ENCODE measurements at places on chromosomes 11 and 22.
A peak's percentile ranks its signal among the peaks of the same experiment; 100 is the strongest.

GRCh38 chr22:33361581-33361980, 303.4 kb upstream of the SYN3 start:
- DNase-seq = no peak

- DNase-seq = no peak
These were observed 34.5 kb upstream of the TH start for GRCh38 chr11:2205981-2206690.

GRCh38 chr11:72482211-72482812, 48.0 kb upstream of the CLPB start:
- no peak for DNase-seq

- DNase-seq = no peak
These were observed 11.3 kb downstream of the CHRNA10 start for GRCh38 chr11:3659595-3660515.

GRCh38 chr22:47152938-47153337, 390.5 kb downstream of the TBC1D22A start:
- DNase-seq = no peak

- no peak for DNase-seq
These were observed 34.7 kb upstream of the SMIM38 start for GRCh38 chr11:69121021-69121420.

DNA sequence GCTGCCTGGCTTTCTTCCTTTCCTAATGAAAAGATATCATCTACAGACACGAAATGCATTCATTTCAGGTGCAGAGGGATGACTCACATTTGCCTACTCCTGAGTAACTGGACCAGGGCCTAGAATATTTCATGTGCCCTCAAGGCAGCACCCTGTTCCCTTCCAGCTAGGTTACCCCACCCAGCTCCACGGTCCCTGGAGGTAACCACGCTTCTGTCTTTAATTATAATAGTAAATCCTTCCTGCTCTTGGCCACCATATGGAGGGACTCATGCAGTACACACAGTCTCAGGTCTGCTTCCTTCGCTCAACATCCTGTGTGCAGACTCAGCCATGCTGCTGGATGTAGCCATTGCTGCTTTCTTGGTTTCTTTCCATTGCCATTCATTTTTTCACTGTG, 22.3 kb downstream of the DHCR7 start:
- DNase-seq = no peak

DNA sequence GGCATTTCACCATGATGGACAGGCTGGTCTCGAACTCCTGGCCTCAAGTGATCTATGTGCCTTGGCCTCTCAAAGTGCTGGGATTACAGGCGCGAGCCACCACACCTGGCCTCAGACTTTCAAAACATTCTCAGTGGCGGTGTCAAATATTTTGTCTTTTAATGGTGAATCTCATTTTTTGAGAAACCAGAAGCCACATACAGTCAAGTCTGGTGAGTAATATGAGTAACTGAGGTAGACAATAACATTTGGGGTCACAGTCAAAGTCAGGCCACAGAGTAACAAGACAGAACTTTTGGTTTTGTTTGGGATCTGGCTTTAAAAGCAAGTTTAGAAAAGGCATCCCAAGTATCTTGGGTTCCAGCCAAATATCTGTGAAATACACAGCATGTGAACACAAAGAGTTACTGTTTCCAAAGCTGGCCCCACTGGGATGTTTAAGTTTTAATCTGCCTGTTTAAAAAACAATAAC, 5.6 kb upstream of the TMA7B start:
- DNase-seq = no peak

DNA sequence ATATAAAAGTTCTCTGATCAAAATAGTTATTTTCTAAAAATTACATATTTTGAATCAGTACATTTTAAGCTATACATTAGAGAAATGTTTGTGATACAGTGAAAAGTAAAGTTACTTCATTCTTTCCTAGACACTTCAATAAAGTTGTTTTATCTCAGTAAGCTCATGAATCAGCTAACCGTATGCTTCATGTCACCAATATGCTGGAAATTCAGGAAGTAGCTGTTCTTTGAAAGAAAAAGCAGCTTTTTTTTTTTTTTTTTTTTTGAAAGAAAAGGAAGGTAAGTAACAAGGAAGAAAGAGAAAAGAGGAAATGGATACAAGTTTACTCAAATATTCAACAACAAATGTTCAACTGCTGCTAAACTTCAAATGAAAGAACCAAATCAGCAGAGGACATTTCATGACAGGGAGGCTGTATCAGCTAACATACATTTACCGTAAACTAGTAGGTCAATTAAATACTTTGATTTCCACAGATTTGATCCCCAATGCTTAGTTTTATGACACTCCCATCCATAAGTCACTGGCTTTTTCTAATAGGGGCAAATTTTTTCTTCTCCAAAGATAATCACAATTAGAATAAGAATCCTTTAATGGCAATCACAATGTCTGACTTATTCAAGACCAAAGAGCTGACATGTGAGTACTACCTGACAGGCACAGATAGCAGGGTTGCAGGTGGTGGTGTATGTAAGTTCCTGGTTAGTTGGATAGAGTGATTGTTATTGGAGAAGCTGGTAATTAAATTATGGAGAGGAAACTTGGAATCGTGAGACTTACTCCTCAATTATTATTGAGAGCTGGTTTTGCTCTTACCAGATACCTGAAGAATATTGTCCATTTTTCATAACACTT, 754 bp downstream of the OR52A1 start:
- DNase-seq = no peak

GRCh38 chr11:18615628-18616392, 16.2 kb downstream of the MISFA start:
- DNase-seq = no peak

DNA sequence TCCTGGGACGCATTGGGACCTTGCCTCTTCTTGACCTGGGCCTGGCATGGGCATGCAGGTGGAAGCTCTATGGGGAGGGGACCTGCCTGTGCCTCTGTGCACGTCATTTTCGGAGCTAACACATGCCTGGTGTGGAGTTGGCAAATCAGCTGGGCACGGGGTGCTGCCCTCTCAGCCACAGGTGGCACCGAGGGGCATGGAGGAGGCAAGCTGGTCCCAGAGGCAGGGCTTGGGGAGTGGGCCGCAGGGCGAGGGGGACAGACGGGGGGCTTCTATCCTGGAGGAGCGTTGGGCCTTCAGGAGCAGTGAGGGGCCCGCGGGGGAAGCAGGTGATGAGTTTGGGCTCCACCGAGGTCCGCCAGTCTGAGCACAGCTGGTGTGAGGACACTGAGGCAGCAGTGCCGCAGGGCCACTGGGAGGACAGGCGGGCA, 362.0 kb downstream of the TBC1D22A start:
- DNase-seq = no peak

- DNase-seq = no peak
These were observed 53.5 kb downstream of the MYO18B start for GRCh38 chr22:25795478-25795877.

DNA sequence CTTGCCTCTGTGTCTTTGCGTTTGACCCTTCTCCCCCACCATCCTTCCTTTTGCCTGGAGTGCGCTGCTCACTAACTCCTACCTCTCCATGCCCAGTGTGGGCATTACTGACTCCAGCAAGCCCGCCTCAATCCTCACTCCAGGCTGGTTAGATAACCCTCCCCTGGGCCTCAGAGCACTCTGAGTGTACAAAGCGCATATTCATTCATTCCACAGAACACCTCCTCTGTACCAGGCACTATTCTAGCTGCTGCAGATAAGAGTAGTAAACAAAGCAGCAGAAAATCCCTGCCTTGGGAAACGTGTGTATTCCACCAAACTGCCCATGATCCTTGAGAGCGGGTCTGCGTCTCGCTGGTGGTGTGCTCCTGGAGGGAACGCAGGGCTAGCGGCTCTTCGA, 3.2 kb downstream of the SLC22A8 start:
- DNase-seq = no peak

- DNase-seq = no peak
These were observed 417.8 kb upstream of the CADM1 start for GRCh38 chr11:115921986-115922385.

GRCh38 chr11:128548649-128549255, 38.6 kb downstream of the ETS1 start:
- no peak for DNase-seq

GRCh38 chr11:41040474-41040873, 419.0 kb downstream of the LRRC4C start:
- no peak for DNase-seq

DNA sequence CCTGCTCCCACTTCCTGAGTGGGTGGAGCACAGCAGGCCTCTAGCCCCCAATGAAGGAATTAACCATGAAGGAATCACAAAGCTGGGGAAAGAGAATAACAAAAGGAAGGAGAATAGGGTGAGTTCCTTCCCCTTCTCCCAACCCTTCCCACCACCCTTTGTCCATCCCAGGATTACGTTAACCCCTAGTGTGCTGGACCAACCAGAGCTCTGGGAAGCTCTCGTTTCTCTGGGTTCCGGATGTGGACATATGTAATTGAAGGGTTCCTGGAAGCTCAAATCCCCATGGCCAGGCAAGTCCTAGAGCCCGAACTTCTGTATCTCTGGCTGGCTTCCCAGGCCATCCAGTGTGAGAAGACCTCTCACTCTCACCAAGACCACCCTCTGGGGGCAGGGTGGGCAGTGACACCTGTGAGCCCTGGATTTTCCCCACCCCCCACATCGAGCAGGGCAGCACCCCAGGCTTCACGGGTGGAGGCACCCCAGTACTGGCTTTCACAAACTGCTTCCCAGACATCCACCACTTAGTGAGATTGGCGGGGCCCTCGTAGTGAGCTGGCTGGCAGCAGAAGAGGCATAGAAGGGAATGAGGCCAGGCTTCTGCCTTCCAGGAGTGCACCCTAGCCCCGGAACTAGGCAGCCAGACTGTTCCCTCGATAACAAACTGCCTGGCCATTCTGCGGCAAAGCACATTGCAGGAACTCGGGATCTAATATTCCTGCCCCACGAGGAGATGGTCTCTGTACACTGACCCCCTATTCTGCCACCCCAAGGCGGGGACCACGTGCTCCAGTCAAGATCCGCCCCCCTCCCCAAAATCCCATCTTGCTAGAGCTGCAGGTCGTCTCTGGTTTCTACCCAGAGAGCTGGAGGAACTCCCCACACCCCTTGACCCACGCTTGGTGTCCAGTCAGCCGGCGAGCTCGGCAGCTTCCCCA, 2.1 kb downstream of the NECTIN1 start:
- DNase-seq = no peak

DNA sequence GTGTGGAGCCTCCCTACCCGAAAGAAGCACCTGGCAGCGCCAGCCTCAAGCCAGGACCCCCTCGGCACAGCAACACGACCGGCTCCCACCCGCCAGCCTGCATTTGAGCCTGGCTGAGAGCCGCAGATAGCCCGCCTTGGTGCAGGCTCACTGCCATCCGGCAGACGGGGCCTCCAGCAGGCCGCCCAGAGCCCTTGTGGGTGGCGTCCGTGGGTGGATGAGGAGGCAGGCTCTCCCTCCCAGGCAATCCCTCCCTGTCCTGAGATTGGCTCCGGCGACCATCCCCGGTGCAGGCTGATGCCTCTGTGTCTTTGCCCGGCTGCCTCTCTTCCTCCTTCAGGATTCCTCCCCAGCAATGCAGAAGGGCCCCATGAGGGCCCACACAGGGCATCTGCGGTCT, 1527.9 kb downstream of the BRD1 start:
- DNase-seq = no peak

GRCh38 chr22:33220476-33221080, 162.4 kb upstream of the SYN3 start:
- no peak for DNase-seq

DNA sequence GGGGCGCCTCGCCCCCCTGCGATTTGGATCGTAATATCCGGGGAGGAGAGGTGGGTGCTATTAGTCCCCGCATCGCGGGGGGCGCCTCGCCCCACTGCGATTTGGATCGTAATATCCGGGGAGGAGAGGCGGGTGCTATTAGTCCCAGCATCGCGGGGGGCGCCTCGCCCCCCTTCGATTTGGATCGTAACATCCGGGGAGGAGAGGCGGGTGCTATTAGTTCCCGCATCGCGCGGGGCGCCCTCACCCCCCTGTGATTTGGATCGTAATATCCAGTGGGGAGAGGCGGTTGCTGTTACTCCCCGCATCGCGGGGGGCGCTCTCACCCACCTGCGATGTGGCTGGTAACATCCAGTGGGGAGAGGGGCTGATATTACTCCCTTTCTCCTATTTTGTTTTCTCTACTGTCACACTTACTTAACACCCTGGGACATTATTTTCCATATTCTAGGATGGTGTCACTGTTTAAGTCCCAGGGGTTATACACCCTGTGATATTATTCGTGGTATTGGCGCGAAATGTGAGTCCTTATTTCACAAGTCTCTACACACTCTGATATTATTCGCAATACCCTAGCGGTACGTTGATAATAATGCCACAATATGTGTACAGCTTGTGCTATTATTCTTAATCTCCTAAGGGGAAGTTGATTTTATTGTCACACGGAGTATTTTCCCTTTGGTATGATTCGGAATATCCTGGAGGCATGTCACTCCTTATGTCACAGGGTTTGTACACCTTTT, 57.8 kb upstream of the ALDH3B2 start:
- peak; percentile 75 for DNase-seq

DNA sequence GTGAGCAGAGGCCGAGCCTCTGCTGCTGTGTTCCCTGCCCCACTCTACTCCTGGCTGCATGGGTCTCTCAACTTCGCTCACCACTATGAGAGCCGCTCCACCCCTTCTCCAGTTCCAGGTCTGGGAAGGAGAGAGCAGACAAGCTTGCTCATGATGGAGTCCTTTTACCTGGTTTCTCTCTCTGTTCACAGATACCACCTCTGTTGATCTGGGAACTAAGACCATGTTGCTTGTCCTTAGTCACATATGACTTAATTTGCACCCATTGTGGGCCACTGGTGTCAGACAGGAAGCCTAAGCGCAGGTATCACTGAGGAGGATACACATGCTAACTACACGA, 26.8 kb downstream of the MCM5 start:
- DNase-seq = no peak

DNA sequence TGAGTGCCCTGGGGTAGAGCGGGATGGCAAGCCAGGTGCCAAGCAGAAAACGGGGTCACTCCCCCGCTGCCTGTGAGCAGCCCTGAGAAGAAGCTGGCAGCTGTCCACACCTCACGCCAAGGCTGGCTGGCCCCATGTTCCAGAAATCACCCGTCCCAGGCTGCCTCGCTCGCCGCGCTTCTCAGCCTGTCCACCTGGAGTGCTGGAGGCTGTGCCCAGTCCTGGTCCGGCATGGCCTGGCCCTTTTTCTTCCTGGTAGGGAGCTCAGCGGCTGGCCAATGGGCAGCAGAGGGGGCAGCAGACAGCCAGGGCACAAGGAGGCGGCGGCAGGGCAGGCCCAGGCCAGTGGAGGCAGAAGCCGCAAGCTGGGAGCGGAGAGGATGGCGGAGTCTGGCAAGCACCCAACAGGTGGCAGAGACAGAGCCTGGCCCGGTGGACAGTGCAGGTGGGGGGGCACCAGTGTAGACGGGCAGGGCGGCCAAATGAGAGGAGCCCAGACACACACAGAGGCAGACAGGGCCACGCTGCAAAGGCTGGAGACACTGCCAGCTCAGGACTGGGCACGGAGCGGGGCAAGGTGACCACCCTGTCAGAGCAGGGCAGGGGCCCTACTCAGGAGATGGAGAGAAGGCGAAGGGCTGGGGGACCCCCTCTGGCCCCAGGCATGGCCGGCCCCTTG, 37.2 kb upstream of the TH start:
- DNase-seq = no peak

GRCh38 chr11:17781221-17781620, 46.6 kb downstream of the KCNC1 start:
- DNase-seq = no peak

GRCh38 chr11:126149759-126150625, 61.5 kb downstream of the RPUSD4 start:
- no peak for DNase-seq

GRCh38 chr11:1651411-1651980, 21.9 kb downstream of the KRTAP5-5 start:
- no peak for DNase-seq

Data from effector CD8-positive, alpha-beta T cell (primary cell).